Activated CD8-positive, alpha-beta T cell treated with anti-CD3 and anti-CD28 coated beads, Interleukin-2, amount 10 ng/mL, durations not matched to agents 7 days and 5 days (primary cell): ENCODE measurements at places on chromosomes 3 and 15. TPM values are rescaled to one million over a fixed set of nuclear protein-coding genes. Genes with fewer than 3 reads are reported as not detected.

GRCh38 chr3:105085506-105085905 is 281.2 kb upstream of the ALCAM start:
- no peak for DNase-seq

- DNase-seq: no peak
These were observed 129.6 kb upstream of the AGBL1 start for GRCh38 chr15:85950101-85950500.

DNA sequence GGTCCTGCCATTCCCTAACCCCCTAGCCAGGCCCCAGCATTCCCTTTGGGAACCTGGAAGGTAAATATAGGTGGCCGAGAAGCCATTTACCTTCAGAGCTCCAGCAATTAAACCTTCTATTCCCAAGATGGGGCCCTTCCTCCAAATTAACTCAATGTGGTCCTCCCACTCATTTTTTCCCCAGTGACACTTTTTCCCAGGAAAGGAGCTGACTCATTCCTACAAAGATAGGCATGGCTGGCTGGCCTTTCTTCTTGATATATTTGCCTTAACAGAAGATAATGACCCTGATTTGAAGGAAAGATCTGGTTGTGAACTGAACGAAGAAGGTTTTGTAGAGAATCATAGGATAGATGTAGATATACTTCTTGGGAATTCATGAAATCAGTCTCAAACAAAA is 279.0 kb upstream of the VEPH1 start:
- no peak for DNase-seq

GRCh38 chr3:183968666-183969245 is 48.9 kb downstream of the ABCC5 start:
- DNase-seq: no peak

DNA sequence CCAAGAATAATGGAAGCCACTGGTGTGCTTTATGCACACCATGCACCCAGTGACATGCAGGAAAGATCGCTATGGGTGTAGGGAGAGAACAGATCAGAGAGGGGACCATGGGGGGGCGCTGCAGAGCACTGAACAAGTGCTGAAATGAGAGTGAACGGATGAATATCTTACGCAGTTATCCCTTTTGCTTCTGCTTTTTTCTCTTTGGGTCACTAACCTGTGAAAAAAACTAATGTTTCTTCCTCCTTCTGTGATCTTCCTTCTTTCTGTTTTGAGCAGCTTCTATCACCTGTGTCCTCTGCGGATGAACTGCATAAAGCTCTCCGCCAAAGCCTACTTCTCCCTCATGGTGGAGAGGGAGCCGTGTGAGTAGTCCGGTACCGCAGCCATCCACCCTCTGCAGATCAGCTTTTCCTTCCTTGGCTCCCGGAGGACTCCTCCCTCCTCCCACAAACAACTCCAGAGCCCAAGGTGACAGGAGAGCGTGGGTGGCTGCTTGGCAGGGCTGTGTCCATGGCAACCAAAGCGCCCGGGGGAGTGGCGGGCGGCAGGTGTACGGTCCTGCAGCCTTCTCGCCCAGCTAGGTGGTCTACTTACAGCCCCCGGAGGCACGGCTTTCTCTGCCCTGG is 106.2 kb downstream of the DGKG start:
- DNase-seq: no peak

- no peak for DNase-seq
These were observed 273.2 kb upstream of the RGMA start for GRCh38 chr15:93362203-93362602.

GRCh38 chr3:45751537-45752242 is 44.6 kb downstream of the SLC6A20 start:
- no peak for DNase-seq

CYP1A2 gene
- not detected for total RNA-seq

- DNase-seq: no peak
These were observed 61.4 kb downstream of the ZNF609 start for GRCh38 chr15:64521726-64522164.

APOD gene
- not detected for total RNA-seq

- no peak for DNase-seq
These were observed at the start of gene PLSCR5 for GRCh38 chr3:146605106-146605505. PLSCR5 (minus strand) TSS chr3:146605346; CDS start chr3:146605212, 134 bp downstream.

WDR72 gene
- total RNA-seq: not detected

PTX3 gene
- total RNA-seq: not detected

DNA sequence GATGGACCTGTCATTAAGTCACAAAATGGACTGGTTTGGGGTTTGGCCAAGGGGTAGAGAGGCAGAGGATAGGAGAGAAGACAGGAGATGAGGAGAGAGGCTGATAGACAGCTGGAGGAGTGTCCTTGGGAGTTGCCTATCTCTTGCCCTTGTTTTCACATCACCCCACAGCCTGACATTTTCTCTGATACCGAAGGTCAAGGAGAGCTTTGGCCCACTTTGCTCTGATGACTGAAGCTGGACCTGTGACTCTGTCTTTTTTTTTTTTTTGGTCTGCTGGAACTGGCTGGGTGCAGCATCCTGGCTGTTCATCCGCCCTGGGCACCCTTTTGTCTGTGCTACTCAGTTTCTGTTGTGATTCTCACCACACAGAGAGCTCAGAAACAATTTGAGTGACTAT is 5.1 kb downstream of the GPD1L start:
- no peak for DNase-seq

C2CD4A gene
- not detected for total RNA-seq

GRCh38 chr15:94523873-94524272 is 292.5 kb downstream of the MCTP2 start:
- DNase-seq: no peak

RAD51 gene
- total RNA-seq: 82.7 TPM

DNA sequence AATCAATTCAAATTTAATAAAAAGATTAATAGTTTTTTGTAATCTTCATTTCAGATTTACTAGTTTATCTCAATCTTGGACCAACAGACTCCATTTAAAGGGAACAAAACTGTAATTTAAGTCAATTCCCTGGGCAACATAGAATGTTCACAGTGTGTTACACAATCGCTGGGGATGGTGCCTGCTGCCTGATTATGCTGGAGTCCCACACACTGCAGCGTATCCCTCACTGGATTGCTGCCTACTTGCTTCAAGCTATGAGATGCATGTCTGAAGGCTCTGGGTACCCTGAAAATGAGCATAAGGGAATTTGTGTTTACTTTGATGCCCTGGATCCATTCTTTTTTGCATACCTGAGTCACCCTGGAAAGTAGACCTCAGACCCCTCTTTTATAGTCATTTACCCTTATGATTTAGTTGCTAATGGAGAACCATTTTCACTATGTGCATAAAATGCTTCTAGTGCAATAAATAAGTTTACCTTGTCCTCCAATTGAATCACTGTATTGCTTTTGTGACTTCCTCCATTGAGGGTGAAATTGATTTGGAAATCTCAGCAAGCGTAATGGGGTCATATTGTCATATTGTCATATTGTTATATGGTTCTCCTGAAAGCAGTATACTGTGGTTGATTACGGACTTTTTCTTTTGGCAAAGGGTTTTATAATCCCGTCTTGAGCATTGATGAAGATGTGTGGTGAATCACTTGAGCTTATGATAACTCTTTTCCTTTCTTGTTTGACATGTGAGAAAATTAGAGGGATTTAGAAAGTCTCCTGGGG is 35.9 kb downstream of the ITPR1 start:
- DNase-seq: no peak

GRCh38 chr3:25725810-25726209 is 57.4 kb downstream of the NGLY1 start:
- DNase-seq: no peak

DNA sequence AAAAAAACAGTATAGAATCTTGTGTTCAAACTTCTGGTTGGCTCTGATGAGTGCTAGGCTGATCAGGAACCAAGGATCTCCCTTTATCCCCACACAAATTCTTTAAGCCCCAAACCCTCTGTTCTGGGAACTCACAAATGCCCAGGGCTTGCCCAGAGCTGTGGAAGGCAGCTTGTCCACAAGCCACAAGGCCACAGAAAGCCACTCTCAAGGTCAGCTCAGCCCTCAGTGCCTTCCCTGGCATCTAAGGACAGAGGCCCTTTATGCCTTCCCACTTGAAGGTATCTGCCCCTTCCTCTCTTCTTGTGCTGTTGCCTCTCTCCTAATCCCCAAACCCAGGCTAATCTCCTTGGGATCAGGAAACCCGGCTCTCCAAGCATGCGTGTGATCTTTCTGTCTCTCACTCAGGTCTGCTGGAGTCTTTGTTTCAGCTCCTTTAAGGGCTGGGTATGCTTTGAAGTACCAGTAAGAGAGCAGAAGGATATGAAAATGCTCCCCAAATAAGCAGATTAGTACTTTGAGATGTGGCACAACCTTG is 145.0 kb upstream of the TRIM42 start:
- DNase-seq: no peak

GRCh38 chr15:59185725-59186124 is 20.9 kb upstream of the LDHAL6B start:
- no peak for DNase-seq
